Anterior cingulate cortex (tissue), 58 donors: ENCODE measurements at places on chromosomes 12 and 14.
A peak's percentile ranks its signal among the peaks of the same experiment; 100 is the strongest.

GRCh38 chr14:57725399-57726077 lies 140.4 kb downstream of the SLC35F4 start:
- no peak for DNase-seq

- DNase-seq, result no peak
Observed at GRCh38 chr14:75141062-75141461, 14.2 kb upstream of the NEK9 start.

DNA sequence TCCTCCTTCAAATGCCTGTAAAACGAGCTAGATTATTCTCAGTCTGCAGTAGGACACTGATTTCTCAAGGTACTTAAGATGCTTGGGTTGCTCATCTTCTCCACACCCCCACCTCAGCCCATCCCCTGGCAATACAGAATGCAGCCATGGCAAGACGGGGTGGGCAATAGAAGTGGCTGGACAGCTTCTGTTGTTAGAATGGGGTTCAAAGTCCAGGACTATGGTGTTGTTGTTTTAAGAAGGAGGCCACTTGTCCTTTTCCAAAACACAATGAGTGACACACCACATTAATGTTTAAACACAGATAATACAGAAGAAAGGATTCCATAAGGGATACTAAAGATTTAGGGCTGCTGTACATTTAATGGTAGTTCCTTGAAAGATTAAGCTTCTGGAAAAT lies 188.9 kb upstream of the BCL2L14 start:
- DNase-seq, result no peak

GRCh38 chr12:1833596-1834028 lies 13.2 kb downstream of the LRTM2 start:
- DNase-seq, result no peak

GRCh38 chr12:79555028-79555925 lies 135.5 kb downstream of the PAWR start:
- DNase-seq, result no peak

- no peak for DNase-seq
Observed at GRCh38 chr14:67405771-67406170, 6.2 kb downstream of the PLEK2 start.

- DNase-seq, result peak; percentile 4
Observed at GRCh38 chr14:72451054-72451972, 442.6 kb downstream of the DPF3 start.

DNA sequence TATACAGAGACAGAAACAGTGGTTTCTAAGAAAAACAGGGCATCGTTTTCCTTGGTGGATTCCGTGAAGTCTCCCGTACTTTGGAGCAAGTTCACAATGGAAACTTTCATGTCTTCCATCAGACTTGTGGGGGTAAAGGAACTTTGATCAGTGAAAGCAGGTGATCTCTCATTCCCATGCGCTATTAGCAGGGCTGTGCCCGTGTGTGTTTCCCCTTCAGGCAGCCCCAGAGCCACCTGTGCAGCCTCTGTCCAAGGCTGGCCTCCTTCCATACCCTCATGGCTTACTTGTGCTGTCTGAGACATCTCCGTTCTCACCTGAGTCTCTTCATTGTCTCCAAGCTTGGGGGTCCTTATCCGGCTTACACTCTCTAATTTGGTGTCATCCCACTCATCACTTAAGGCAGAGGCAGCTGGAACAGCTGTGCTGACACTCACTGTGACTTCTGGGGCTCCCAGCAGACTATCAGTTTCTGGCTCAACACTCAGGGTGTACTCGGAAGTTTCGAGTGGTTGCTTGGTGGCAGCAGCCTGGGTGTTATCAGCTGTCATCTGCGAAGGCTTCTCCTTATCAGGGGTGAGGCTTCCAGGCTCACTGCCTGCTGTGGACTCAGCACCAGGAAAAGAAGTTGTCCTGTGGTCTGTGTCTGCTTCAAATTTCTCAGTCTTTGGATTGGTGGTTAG lies 13.8 kb downstream of the ARMH4 start:
- no peak for DNase-seq

- no peak for DNase-seq
Observed at GRCh38 chr14:71592361-71592760, 339.9 kb upstream of the RGS6 start.

GRCh38 chr12:94504386-94504785 lies 44.7 kb upstream of the CEP83 start:
- DNase-seq, result no peak

DNA sequence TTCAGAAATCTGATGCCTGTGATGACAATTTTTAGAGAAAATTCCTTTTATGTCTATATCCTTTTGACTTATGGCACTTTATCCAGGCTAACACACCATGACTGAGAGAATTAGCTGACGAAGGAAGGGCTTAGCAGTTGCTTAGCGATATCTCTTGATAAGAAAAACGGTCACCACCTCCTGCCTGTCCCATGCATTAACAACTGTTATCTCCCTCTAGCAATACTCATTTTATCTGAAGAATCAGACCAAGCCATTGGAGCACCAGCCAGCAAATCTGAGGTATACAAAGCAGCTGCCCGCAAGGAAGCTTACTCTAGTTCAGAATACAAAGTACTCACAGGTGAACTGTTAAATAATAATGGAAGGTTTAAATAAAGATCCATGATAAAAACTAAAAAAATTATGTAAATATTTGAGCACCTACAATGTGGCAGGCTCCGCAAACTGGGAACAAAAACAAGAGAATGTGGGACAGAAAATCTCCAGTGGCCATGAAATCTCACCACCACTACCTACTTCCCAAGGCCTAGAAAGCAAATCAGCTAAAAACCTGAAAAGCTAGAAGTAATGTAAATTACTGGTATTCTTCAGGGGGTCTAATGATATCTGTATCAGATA lies 24.3 kb downstream of the PPM1H start:
- DNase-seq, result no peak

- no peak for DNase-seq
Observed at GRCh38 chr14:40216976-40217375, 784.7 kb upstream of the FBXO33 start.

DNA sequence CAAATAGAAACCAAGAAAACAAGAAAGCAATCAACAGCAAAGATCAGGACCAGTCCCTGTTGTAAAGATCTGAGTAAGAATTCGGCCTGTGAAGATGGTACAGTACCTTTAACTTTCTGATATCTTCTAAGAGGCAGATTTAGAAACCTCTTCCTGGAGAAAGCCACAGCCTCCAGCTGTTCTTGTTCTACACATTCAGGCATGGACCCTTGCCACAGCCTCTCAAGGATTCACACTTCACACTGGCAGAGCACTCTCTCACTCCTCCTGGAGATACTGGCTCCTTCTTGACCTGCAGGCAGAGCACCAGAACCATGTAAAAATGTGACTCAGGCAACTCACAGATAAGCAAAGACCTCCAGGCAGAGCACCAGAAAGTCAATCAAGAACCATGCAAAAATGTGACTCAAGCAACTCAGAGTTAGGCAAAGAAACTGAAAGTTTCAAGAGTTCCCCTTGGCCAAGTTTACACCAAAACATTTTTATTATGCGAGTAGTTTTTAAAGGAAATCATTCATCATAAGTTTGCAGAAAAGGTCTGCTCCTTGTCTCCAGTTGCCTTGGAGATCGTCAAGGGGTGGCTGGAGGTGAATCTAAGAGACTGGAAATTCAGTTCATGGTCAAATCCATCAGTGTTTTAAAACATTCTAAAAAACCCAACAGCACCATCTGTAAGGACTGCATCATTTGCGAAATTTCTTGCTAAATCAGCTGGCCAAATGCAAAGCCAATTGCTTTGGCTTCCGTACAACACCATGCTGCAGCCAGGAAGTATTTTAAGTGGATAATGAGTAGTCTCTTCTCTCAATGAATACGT lies 119.3 kb upstream of the MDM1 start:
- DNase-seq, result no peak

GRCh38 chr12:112595410-112595809 lies 176.7 kb downstream of the PTPN11 start:
- no peak for DNase-seq

GRCh38 chr14:70660967-70661893 lies 19.5 kb downstream of the TTC9 start:
- DNase-seq, result no peak

GRCh38 chr12:107317751-107318555 lies 224.6 kb upstream of the CRY1 start:
- DNase-seq, result peak; percentile 51

GRCh38 chr12:14567351-14568162 lies at the start of gene PLBD1:
Gene PLBD1, minus strand, starts transcription at chr12:14567883. Its CDS starts 187 bp downstream, at chr12:14567696.
- no peak for DNase-seq

- no peak for DNase-seq
Observed at GRCh38 chr12:48008950-48009349, 4.7 kb upstream of the COL2A1 start.

DNA sequence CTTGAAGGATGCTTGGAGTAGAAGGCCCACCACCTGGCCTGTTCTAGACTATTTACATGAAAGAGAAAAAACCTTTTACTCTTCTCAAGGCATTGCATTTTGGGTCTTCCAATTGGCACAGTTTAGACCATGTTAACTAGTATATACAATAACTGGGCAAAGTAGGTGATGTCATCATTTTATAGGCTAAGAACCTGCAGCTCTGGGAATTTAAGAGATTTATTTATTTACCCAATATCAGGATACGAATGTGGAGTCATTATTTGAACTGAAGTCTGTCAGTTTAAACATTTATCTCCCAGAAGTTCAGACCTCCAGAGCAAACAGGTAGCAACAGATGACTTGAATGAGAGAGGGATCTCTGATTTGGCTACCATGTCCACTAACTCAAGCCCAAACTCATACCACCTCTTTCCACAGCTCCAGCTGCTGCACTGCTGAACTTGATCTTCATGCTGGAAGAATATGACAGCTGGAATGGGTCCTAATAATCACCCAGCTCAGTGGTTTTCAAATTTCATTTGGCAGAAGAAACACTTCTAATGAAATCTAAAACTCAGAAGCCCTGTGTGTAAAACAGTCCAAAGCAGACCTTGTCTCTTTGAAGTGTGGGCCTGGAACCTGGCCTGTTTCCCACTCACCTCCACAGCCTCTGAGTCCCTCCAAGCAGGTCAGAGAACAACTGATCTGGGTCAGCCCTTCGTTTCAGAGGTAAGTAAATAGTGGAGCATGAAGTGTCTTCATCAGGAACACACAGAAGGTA lies 179.2 kb downstream of the EMP1 start:
- no peak for DNase-seq

GRCh38 chr12:57527184-57527583 lies 4.6 kb downstream of the MBD6 start:
- DNase-seq, result no peak

DNA sequence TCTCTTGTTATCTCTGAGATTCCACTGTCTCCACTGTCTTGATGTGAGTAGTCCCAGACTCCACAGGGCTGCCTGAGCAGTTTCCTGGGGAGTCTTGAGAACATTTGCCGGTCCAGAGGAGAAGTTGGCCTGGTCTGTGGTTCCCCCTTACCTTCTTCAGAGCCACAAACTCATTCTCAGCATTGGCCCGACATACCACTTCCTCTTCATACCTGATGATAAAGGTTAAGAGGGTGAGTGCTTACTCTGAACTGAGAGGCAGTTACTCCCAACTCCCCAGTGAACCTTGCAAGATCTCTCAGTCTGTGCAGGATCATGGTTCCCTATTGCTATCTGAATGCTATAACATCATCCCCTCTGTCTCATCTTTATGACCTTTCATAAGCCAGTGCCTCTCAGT lies 2.6 kb downstream of the KRT84 start:
- no peak for DNase-seq

DNA sequence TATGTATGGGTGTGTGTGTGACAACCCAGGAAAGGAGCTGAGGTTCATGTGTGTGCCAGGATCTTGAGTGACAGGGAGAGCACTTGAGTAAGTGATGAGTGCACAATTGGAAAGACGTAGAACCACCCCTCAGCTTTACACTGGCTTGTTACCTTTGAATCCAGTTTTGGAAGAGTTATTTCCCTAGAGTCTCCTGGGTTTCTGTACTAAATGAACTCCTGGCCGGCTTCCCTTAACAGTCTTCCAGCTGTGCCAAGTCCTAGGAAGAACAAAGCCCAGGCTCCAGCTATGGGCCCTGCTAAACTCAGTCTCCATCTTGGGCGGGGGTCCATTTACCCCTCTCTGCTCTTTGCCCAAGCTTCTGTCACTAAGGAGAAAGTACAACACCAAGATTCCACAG lies 19.7 kb upstream of the NR1H4 start:
- DNase-seq, result no peak

DNA sequence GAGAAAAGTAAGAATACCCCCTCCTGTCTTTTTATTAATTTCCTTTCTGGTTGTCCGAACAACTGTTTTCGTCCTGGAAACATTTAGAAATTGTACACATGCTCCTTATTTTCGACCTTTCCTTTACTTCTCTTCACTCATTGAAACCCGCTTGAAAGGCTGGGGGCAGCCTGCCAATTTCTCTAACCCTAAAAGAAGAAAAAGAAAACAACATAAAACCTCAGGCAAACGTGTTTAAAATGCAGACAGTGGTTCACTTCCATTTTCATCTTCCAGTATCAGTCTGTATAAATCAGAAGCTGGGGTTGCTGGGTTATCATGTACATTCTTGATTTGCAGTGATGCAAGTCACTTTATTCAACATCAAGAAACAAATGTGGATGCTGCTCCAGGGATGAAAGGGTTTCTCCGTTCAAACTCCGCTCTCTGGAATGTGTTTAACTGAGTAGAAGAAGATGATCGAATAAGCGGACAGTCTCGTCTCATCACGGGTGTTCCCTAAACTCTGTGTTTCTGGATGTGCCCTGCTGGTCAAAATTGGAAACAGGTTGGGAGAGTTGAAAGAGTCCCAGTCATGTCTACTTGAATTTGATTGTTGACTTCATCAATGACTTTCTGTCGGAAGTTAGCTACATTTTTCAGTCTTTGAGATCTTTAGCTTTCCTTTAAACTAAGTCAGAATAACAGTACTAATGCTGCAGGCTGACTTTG lies 1042.2 kb downstream of the BCL11B start:
- DNase-seq, result no peak

GRCh38 chr12:104632724-104633201 lies 176.0 kb downstream of the CHST11 start:
- no peak for DNase-seq

DNA sequence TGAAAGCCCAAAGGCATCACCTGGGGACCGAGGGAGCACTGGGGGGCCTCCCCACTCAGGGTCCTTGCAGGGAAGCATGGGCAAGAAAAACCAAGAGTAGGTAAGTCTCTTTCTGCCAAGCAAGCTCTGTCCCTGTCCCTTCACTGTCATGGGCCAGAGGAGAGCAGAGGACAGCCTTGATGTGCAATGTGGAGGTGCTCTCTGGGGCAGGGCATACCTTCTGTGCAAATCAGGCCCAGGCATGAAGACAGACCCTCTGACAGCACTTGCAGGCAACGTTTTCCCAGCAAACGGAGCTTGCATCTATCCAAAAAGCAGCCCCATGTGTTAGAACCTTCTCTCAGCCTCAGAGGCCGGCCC lies 192.5 kb upstream of the PWP1 start:
- no peak for DNase-seq

DNA sequence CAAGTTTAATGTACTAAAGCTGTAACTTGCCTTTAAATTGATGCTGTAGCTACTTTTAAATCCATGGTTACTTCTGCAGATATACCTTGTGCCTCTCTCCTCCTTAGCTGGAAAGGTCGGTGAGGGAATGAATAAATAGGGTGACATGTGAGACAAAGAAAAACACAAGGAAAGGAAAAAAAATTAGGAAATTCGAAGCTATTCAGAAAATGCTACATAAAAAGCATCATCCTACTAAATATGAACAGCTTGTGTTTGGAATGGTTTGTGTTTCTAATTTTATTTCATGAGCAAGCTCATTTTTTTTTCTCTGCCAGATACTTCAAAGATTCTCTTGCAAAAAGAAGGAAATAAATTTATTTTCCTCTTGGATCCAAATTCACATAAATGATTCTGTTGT lies 186.3 kb upstream of the NUDT4 start:
- DNase-seq, result no peak
